ENCODE measurements at places on chromosomes 5 and 9.

DNA sequence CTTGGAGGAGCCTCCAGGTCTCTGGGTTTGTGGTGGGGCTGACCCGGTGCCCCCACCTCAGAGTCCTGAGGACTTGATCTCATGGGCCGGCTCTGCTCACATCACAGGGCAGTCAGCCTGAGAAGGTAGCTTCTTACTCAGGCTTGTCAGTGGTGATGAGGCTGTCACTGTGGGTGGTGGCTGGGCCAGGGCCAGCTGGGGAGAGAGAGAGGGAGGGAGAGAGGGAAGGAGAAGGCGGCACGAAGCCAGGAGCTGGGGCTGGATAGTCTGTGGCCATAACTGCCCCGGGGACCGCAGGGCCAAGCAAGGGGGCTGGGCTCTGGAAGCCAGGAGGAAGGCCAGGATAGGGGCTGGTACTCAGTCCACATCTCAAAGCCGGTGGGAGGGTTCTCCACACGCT lies 6.5 kb downstream of the NTNG2 start:
- no peak for DNase-seq

DNA sequence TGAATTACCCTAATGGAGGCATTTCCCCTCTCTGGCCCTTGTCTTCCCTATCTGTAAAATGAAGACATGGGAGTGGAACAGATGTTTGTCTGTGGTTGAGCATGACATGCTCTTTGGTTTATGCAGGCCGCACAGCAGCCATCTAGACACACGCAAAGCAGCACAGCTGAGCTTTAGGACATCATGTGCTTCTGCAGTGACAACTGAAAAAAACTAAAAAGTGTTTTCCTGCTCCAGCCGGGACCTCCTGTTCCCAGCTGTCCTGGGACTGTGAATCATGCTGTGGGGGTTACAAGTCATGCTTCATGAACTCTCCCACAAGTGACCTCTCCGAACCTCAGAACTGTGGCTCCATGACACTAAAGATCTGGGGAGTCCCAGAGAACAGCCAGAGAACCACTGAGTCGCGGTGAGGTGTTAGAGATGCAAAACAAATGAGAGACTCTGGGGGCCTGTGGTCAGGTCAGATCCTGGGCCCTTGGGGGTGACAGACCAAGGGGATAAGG lies 1.7 kb downstream of the SMIM3 start:
- no peak for DNase-seq

GRCh38 chr5:143605403-143606005 lies 202.0 kb upstream of the NR3C1 start:
- DNase-seq, result no peak

DNA sequence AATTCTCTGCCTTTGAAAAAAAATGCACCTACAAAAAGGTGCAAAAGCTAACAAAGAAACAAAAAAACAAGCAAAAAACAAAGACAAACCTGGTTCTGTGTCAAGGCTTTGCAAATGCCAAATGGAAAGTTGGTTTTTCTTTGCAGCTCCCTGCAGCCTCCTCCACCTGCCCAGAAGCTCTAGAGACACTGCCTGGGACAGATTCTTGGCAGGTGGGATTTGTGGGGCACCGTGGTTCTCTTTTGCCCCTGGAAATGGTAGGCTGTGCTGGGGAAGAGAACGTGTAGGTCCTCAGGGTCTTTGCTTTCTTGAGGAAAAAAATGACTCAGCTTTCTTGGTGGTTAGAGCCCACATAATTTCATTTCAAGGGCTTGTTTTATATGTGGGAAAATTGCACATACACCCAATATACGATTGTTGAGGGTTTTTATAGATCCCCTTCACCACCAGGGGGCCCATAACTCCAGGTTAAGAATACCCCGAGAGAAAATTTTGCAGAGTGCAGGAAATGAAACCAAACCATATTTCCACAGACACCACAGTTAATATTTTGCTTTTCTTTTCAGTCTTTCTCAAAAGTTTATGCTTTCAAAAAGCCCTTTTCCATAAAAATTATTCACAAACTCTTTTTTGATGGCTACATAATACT lies 58.7 kb downstream of the NXNL2 start:
- no peak for DNase-seq

GRCh38 chr9:115036691-115037090 lies 81.3 kb downstream of the TNC start:
- DNase-seq, result no peak
